ELF-1 (cell line): ENCODE measurements at places on chromosomes 5 and 9.

- DNase-seq, result no peak
Measured at GRCh38 chr9:136544548-136544963, 1.3 kb downstream of the NOTCH1 start.

- DNase-seq, result no peak
Measured at GRCh38 chr5:87770601-87771121, 357.9 kb upstream of the CCNH start.

GRCh38 chr9:2210201-2210600 is 195.1 kb downstream of the SMARCA2 start:
- DNase-seq, result no peak

GRCh38 chr5:34555699-34556508 is 100.2 kb upstream of the RAI14 start:
- no peak for DNase-seq

GRCh38 chr5:140547508-140548299 is at the start of gene EIF4EBP3:
EIF4EBP3 (plus strand) TSS chr5:140547662; CDS start chr5:140547738, 76 bp downstream.
- peak; percentile 100 for DNase-seq

DNA sequence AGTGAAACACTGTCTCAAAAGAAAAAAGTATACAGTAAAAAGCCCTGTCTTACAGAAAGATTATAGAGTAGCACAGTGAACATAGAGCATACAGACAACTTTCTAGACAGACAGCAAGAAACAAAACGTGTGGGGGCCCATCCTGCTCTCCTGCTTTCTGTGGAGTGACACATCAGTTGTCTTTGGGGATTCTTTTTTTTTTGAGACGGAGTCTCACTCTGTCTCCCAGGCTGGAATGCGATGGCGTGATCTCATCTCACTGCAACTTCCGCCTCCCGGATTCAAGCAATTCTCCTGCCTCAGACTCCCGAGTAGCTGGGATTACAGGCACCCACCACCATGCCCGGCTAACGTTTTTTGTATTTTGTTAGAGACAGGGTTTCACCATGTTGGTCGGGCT is 14.9 kb downstream of the CDHR2 start:
- DNase-seq, result no peak

DNA sequence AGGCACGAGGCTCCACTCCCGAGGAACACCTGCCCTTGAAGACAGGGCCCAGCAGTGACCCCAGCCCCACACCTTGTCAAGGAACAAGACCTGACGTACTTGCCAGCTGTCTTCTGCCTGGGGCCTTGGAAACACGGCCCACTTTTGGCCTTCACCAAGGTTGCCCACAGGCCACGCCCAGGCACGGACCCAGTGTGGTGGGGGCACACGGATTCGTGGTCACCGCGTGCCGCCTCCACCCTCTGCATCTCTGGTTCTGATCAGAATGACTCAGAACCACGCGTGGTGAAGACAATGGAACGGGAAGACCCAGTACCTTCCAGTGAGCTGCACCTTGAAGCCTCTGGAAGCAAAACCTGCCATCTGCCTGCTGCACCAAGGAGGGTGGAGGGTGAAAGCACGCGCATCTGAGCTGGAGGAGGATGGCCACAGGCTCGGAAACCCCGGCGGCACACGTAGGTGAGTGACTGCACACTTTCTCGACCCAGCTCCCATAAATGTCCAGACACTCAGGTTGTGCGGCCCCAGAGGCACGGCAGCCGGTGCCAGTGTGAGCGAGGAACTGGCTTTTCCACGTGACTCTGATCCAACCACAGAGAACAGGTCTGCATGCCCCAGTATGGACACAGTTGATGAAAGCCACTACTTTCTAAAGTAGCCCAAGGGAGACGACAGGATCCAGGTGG is 36.5 kb downstream of the LPCAT1 start:
- no peak for DNase-seq

DNA sequence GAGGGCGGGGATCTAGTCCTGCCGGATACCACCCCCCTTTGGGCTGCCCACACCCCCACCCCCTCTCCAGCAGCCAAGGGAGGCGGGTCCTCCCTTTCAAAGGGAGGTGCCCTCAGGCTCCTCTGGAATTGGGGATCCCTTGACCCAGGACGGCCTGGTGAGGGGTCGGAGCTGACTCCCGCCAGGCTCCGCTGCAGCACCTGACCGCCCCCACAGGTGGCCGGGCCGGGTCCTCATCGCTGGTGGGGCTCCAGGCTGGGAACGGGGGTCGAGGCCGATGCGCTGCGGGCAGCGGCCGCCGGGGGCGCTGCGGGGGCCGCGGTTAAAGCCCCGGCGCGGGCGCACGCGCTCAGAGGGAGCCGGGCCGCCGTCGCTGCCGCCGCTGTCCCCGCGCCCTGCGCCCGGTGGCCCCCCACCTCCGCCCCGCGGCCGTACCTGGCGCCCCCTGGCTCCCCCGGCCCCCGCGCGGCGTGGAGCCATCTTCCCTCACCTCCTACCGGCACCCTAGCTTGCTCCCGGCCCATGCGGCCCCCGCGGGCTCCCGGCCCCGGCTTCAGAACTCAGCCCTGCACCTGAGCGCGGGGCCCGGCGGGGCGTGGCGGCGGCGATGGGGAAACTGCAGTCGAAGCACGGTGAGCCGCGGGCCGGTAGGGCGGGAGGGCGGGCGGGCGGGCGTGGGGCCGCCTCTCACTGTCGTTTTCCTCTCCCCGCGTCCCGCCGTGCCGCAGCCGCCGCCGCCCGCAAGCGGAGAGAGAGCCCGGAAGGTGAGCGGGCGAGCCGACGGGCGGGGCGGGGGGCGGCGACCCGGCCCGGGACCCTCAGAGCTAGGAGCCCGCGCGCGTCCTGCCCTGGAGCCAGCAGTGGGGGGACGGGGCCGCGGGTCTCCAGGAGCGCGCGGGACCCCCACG is at the start of gene NKD2:
NKD2 (plus strand) TSS at position 352 of the 908 bp plus-strand sequence; CDS start at position 608, 256 bp downstream.
- DNase-seq, result peak; percentile 48

GRCh38 chr5:39712316-39713249 is 287.8 kb upstream of the DAB2 start:
- no peak for DNase-seq

- peak; percentile 74 for DNase-seq
Measured at GRCh38 chr5:31664566-31664965, 25.6 kb downstream of the PDZD2 start.

GRCh38 chr5:77204967-77205366 is 5.5 kb upstream of the PDE8B start:
- DNase-seq, result no peak

DNA sequence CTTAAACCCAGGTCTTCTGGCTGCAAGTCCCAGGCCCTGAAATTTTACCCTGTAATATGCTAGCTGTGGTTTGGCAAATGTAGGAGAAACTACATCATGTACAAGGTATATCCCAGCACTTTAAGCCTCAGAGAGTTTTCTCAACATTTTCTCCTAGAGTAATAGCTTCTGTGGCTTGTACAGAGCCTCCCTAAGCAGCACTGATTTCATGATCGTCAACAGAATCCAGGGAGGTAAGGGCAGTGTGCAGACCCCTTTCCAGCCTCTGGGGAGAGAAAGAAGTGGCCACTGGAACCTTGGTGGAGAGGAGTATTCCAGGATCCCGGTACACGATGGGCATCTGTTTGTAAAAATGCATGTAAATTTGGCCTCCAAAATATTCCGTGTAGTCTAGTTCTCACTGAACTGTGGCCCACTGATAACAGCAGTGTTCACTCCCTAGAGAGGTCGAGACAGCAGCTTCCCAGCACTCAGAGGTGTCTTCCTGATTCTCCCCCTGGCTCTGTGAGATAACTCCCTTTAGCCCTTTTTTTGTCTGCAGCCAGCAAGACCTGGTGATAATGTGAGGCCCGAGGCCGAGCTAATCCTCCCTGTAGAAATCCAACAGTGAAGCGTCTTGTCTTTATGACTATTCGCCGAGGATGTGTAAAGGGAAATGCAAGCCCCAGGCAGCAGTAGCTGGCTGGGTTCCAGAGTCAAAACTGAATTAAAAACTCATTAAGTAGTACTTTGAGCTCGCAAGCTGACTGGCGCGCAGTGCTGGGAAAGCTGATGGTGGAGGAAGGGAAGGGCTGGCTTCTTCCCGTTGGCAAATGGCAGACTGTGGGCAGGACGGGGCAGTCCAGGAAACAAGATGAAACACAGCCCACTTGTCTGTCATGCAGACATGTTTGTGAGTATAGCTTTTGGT is 59.0 kb downstream of the MAP1B start:
- DNase-seq, result peak; percentile 82

DNA sequence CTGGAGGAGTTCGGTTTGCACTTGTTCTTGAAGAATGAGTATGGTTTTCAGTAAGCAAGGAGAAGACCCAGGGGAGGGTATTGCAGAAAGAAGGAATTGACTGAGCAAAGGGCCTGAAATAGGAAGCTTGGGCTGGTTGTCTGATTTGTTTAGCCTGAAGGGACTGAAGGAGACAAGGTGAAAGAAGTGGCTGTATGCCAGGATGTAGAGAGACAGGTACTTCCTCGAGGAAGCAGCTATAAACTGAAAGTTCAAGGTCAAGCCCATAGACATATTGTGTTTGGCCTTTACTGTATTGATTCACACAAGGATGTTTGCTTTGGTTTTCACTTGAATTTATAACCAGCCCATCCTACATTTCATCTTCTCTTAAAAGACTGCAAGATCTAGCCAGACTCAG is 183.1 kb downstream of the PALM2AKAP2 start:
- DNase-seq, result no peak

DNA sequence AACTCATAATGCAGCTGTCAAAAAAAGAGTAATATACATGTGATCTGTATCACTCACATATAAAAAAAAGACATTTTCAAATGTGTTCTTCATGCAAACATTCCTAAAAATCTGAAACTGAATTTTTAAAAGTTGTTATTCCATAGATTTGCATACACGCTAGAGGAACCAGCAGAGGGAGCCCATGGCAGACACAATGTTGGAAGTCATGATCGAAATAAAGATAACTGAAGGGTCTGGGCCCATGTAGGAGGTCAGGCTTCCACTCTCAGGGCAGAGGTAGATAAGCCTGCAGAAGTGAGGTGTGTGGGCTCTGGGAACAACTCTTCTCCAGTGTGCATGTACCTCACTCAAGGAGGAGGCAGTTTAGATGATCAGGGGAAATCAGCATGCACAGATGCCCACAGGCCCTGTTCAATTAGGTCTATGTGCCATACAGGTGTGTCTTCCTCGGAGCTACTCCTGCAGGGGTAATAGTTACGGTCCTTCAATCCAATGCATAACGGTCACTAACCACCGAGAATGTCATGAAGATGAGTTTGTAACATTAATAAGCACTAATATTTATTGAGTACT is 208.6 kb downstream of the EPB41L4A start:
- peak; percentile 23 for DNase-seq

GRCh38 chr5:137400571-137400970 is 98.6 kb downstream of the SPOCK1 start:
- DNase-seq, result no peak

DNA sequence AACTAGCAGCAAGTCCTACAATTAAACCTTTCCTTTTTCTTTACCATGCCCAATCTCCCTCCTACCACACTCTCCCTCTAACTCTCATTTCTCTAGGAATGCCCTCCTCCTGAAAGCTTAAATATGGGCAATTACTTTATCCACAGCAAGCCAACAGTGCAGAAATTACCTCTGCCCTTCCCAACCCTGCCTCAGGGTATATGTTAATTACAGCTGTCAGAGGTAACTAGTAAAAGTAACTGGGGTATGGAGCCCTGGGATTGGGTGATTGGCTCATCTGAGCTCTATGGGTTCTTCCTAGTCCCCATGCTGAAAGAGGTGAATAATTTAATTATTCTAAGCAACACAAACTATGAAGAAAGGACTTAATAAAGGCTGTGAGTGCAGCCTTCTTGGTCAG is 478.9 kb upstream of the NMUR2 start:
- peak; percentile 33 for DNase-seq

- no peak for DNase-seq
Measured at GRCh38 chr5:89229331-89230070, 346.5 kb upstream of the MEF2C start.

GRCh38 chr5:138793575-138793974 is 40.4 kb downstream of the CTNNA1 start:
- DNase-seq, result no peak

DNA sequence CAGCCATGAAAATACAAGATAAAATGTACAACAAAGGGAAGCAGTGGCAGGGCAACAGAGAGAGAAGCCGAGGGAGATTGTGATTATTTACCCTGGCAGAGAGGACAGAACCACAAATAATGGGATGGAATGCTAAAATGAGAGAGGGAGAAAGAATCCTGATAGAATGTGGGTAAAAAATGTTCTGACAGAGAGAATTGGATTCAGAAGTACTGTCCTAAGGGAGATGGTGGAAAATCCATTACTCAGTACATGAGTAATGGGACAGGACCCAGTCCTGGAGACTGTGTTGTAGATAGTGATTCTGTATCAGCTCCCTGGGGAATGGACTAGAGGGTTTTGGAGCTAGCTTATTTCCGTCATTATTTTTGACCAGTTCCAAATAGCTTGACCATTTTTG is 831.5 kb downstream of the MAT2B start:
- no peak for DNase-seq

GRCh38 chr9:134540276-134541096 is 101.1 kb upstream of the COL5A1 start:
- DNase-seq, result no peak

GRCh38 chr9:116715751-116716150 is 28.6 kb downstream of the TRIM32 start:
- DNase-seq, result peak; percentile 55

DNA sequence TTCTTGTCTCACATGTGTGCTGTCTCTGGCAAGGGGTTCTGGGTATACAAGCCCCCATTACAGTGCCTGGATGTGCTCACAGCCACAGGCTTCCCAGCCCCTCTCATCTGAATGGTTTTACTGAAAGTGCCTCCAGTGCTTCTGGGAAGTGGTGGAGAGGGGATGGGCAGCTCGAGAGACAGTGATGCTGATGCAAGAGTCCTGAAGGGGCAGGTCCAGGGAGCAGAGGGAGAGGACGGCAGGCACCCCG is 93.5 kb downstream of the PHF2 start:
- no peak for DNase-seq

DNA sequence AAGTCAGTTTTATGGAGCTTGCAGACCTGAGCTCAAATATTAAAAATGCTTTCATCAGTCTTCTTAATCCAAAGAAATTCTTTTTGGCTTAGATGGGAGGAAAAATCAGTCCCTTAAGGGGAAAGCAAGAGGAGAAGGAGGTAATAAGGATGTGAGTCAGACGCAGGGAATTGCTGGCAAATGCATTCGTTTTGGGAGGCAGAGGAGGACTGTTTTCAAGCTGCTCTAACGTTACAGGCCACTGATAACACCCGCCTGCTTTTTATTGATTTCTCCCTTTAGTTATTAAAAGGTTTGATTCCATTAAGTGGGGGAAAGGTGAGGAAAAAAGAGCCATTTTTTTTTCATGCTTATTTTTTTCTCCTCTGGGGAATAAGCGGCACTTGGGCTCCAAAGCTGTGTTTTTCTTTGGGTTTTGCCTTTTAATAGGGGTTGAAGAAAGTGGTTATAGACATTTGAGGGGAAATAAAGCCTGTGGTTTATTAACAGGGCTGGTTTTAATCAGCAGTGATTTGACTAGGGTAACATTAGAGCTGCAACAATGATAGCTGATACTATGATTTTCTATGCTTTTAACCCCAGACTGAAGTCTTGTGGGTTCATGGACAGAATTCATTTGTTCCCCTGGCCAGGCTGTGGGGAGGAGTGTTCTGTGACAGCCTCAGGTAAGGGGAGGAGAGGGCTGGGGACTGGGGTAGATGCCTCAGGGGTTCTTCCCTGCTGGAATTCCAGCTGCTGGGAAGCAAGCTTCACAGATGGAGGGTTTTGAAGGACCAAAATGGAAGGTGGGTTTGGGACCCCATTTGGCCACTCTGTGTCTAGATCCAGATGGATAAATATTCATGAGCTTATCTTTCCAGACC is 225.2 kb downstream of the GAS1 start:
- peak; percentile 58 for DNase-seq

- no peak for DNase-seq
Measured at GRCh38 chr9:112489039-112489546, 2.5 kb downstream of the KIAA1958 start.
